ENCODE measurements at places on chromosomes 5 and 9.

DNA sequence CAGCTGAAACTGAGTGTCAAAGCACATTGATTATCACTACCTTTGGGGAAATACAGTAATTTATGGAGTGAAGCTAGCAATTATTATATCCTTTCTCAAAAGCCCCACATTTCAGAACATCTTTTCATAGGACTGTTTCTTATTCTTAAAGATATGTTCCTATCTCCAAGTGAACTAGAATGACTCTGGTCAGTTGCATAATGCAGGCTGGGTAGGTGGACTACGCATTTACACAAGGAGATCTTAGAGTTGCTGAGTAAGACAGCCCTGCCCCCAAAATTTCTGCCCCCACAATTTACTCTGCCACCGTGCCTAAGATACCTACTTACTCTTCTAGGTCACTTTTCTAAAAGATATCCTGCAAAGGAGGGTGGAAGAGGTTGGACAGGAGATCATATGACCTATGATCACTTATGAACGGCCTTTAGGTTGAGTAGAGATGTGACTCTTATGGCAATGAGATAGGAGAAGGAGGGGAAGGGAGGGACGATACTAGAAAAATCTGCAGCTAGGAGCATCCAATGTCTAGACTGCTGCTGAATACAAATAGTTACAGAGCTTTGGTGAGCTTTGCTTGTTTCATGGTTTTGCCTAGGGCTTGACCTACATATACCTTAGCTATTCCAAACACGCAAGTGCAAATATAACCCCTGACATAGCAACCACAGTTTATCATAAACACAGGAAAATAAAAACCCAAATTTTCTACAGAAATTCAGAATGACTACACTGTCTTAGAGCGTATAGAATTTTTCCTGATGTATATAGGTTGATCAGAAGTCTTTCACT lies 121.7 kb downstream of the GLIS3 start:
- DNase-seq = no peak

- no peak for DNase-seq
Observed at GRCh38 chr5:158174026-158174425, 315.1 kb upstream of the CLINT1 start.

- DNase-seq = no peak
Observed at GRCh38 chr5:112684737-112685136, 52.9 kb upstream of the APC start.

DNA sequence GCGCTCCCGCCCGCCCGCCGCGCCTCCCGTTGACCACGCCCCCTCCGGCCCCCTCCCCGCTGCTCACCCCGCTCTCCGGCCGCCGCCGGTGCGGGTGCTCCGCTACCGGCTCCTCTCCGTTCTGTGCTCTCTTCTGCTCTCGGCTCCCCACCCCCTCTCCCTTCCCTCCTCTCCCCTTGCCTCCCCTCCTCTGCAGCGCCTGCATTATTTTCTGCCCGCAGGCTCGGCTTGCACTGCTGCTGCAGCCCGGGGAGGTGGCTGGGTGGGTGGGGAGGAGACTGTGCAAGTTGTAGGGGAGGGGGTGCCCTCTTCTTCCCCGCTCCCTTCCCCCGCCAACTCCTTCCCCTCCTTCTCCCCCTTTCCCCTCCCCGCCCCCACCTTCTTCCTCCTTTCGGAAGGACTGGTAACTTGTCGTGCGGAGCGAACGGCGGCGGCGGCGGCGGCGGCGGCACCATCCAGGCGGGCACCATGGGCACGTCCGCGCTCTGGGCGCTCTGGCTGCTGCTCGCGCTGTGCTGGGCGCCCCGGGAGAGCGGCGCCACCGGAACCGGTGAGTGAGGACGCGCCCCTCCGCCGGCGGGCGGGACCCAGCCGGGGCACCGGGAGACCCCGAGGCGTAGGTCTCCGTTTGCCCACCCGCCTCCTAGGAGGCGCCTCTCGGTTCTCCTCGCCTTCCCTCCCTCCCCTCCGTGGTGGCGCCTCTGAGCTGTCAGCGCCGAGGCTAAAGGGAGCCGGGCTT lies at the start of gene VLDLR:
TSS of gene VLDLR (plus strand) at position 66 of the 739 bp plus-strand sequence. CDS start at position 469, 403 bp downstream.
- DNase-seq = peak; percentile 46

DNA sequence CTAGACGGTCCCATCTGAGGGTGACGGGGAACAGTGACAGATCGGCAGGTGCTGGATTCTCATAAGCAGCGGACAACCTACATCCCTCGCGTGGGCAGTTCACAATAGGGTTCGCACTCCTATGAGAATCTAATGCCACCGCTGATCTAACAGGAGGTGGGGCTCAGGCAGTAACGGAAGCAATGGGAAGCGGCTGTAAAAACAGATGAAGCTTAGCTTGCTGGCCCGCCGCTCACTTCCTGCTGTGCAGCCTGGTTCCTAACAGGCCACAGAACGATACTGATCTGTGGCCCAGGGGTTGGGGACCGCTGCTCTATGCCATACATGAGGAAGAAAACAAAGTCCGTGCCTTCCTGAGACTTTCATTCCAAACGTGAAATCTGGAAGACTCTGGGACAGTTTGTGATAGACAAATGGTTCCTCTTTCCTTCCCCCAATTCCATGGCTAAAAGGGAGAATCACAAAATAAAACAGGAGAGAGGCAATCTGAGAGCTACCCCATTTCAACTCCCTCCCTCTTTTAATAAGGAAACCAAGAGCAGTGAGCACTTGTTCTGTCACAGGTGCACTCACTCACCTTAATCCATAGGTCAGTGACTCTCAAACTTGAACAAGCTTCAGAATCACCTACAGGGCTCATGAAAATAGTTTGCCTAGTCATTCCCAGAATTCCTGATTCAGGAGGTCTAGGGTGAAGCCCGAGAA lies 12.1 kb downstream of the PDCL start:
- peak; percentile 40 for DNase-seq

DNA sequence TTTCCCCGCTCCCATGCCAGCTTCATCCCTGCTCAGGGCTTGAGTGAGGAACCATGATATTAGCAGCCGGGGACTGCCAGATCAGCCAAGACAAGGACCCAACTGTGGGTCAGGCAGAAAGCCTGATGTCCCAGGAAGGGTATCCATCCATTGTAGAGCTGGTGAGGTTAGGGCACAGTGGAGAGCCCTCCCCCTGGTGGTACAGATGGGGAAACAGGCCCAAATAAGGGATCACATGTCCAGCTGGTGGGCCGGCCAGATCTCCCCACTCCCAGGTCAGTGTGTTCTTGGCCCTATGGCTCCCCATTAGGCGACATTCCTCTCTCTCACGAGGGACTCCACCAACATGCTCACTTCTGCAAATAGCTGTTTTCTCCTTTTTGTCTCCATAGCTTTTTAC lies 9.0 kb downstream of the CDX1 start:
- no peak for DNase-seq

DNA sequence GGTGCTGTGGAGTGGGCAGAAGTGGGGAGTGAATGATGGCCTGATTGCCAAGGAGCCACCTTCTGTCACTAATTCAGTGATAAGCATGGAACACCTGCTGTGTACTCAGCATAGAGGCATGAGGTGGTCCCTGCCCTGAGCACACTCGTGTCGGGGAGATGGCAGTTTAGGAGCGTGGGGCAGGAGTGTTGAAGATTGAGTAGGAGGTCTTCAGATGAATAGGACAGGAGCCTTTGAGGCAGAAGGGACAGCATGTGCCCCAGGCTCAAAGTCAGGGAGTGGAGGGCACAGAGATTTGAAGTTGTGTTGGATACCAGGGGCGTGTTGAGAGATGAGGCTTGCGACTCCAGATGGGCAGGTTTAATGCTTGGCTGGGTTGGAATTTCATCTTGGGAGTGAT lies 55.0 kb downstream of the ZNF618 start:
- DNase-seq = no peak

GRCh38 chr9:132160802-132161742 lies 786 bp upstream of the NTNG2 start:
- DNase-seq = peak; percentile 57

DNA sequence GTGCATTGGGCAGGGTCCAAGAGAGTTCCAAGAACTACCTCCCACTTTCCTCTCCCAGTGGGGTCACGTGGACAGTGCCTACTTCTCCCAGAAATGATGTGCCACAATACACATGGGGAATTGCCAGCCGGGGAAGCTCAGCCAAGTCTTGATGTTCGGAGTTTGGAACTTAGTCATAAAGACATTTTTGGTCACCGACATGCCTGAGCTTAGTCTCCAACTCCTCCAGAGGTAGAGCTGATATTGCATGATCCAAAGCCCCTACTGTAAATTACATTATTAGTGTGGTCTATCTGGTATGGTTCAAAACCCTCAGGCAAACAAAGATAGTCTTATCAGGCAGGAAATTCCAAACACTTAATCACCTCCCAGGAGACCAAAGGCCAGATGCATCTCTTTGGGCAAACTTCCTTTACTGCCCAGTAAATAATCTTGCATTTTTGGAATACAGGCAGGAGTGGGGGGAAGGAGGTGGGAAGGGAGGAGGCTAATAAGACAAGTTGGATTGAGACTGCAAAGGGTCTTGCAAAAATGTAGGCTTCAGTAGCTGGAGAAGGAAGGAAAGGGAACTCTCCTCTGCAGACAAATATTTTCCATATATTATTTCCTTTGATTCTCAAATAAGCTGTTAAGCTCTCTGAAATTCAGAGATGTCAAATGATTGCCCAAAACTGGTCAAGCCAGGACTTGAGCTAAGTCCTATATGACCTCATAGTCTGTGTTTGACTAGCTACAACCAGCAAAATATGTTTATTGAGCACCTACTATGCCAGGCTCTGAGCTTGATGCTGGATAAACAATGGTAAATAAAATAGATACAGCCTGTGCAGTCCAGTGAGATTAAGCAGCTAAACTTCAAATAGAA lies 99.4 kb downstream of the DRD1 start:
- DNase-seq = no peak

- DNase-seq = no peak
Observed at GRCh38 chr5:95836544-95836943, 14.0 kb upstream of the GLRX start.

DNA sequence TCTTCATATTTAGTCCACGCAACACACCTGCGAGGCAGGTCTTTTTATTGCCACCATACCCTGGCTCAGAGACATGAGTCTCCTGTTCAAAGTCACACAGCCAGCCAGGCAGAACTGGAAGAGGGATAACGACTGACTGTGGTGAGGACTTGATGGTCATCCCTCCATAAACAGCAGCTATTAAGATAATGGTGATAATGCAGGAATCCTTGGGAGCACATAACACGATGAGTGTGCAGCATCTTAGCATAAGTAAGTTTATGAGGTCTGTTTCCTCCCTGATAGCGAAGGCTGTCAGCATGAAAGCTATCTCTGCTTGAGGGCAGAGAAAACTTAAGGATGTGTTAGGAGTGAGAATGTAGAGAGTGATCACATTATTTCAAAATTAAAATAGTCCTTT lies 30.9 kb downstream of the KCTD16 start:
- DNase-seq = no peak

GRCh38 chr9:27990524-27990923 lies 417.2 kb upstream of the C9orf72 start:
- no peak for DNase-seq

DNA sequence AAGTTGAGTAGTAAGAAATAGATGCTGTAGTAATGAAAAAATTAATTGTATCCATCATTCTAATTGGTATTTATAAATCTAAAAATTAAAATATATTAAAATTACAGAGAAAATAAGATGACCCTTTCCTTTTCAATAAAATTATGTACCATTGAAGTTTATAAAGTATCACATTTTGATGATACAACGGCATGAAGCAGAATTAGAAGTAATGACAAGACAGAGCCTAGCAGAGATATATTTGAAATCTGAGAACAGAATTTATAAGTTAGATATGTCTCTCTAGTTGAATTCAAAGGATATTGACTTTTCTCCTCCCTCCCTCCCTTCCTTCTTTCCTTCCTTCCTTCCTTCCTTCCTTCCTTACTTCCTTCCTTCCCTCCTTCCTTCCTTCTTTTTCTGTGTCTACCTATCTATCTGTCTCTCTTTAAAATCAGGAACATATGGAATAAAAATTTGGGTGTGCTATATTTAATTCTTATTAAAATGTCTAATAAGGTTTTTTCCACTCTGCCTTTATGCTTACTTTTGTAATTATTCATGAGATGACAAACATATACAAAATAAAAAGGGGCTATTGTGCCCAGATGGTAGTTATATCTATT lies 258.5 kb upstream of the CD180 start:
- DNase-seq = no peak

DNA sequence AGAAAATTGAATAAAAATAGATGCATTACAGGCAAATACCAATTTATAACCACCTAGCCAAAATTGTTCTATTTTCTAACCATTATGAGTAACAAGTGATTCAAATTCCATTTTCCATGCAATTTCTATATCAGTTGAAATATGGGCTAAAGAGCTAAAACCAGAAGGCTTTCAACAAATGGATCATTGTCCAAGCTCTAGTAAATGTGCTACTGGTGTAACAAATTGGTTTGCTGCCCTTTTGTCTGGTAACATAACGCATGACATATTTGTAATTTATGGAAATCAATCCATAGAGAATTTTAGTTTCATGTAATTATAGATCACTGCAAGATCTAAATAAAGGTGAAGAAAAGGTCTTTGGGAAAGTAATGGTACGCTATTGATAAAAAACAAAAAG lies 708.0 kb upstream of the GRAMD2B start:
- DNase-seq = no peak

DNA sequence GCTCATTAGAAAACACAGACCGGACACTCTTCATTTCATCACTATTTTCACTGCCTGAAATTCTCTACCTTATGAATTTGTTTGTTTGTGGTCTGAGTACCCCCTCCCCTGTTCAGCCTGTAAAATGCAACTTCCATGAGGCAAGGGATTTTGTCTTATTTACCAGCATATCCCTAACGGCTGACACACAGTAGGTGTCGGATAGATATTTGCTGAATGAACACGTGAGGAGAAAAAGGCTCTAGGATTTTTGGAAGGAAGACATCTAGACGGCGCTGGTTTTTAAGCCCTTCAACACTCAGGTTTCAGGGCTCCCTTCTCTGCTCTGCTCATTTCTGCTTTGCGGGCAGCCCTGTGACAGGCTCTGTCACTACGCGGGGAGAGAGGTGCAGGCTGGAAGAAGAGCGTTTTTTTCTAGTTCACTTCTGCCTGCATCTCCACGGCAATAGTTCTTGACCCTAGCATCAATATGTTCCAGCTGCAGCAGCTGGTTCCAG lies 41.0 kb downstream of the KCNMB1 start:
- DNase-seq = no peak

DNA sequence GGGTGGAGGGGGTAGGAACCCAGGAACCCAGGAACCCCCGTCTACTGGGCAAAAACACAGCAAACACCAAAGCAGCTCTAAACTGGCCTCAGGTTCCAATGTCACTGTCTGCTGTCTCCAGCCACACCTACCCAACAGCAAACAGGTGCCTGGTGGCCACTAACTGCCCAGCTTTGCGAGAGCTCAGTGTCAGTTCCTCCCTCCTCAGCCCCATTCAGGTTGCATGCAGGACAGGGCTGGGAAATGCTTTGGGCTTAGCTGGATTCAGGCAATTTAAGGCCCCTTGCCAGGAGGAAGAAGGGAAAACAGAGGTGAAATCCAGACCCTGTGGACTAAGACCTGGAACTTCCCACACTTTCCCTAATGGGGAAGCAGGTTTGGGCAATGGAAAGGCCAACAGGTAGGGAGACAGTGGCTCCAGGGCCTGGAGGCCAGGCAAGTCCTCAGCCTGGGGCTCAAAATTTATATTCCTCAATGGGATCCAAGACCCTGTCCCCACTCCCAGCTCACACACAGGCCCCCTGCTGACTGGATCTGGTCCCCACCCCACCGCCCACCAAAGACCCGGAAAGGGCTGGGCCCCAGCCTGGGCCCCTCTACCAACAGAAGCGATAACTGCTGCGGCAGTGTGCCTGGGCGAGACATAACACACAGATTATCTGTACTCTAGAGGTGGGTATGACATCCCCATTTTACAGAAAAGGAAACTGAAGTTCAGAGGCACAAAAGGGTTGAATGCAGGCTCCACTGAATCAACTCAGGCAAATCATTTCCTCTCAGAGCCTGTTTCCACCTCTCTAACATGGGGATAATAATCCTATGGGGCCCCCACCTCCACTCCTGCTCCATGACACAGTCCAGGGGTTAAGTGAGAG lies 3.5 kb downstream of the EEIG1 start:
- DNase-seq = peak; percentile 52
